ENCODE measurements at places on chromosomes 11 and 22. TPM values are rescaled to one million over a fixed set of nuclear protein-coding genes. Genes with fewer than 3 reads are reported as not detected.

Gene RFPL2
- total RNA-seq = not detected

DNA sequence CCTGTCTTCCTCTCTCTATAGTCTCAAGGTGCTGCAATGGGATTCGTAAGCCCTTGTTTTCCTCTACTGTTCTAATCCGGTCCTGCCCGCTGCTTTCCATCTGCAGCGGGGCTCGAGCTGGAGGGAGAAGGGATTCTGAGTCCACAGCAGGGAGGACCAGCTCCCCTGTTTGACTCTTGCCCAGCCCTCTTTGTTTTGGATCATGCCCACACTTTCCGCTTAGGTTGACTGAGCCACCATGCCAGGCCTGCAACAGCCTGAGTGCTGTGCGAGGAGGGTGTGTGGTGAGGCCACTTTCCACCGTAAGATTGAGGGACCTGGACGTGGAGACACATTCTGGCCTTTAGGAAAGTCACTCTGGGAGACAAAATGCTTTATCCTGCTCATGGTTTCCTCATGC is 58.3 kb downstream of the CEP164 start:
- DNase-seq = no peak

DNA sequence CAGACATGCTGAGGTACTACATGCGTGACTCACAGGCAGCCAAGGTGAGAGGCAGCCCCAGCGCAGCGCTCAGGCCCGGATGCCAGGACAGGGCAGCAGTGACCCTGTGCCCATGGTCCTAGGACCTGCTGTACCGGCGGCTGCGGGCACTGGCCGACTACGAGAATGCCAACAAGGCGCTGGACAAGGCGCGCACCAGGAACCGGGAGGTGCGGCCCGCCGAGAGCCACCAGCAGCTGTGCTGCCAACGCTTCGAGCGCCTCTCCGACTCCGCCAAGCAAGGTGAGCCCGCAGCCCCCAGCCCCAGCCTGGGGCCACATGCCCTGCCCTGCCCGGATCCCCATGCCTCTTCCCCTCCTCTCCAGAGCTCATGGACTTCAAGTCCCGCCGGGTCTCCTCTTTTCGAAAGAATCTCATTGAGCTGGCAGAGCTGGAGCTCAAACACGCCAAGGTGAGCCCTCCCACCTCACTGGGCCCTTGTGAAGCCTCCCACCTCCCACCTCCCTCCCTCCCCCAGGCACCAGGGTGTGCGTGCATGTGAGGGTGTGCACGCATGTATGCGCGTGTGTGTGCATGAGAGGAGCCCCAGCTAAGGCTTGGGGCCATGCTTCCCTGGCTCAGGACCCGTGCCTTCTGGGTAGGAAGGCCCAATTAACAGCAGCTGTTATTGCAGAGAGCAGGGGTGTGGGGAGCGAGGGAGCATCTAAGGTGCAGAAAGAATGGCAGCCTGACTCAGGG is 5.3 kb downstream of the CFL1 start:
- no peak for DNase-seq

DNA sequence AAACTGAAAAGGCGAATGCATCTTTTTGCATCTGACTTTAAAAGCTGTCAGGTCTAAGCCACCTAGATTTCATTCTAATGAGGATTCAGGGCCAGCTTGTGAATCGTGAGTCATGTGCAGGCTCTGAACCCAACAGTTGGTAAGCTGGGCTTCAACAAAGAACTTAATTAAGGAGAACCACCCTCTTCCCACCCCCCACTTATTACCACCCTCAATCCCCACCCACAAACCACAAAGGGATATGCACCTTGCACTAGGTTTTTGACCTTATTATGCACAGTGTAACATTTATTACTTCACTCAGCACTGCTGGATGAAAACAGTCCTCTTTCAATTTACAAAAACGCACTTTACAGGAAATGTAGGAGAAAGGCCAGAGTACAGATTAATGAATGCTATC is 94.1 kb upstream of the LIN7C start:
- DNase-seq = no peak

DNA sequence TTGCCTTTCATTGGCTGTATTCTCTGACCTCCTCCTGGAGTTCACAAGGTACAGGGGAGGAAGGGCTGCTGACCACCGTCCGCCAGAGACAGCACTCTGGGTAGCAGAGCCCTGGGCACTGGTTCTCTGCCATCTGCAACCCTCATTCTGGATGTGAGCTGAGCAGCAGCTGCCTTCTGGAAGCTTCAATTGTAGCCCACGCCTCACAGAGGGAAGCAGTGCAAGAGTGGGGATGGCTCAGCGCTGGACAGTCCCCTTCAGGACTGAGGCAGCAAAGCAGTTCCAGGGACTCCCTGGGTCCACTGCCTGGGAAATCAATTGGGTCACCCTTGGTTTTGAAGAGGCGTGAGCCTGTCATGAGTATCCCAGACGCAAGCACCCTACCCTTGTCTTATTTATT is 346.2 kb downstream of the CADM1 start:
- no peak for DNase-seq

GRCh38 chr11:69312453-69313404 is 18.8 kb downstream of the MYEOV start:
- DNase-seq = no peak
